ENCODE measurements at places on chromosomes 11 and 22.

DNA sequence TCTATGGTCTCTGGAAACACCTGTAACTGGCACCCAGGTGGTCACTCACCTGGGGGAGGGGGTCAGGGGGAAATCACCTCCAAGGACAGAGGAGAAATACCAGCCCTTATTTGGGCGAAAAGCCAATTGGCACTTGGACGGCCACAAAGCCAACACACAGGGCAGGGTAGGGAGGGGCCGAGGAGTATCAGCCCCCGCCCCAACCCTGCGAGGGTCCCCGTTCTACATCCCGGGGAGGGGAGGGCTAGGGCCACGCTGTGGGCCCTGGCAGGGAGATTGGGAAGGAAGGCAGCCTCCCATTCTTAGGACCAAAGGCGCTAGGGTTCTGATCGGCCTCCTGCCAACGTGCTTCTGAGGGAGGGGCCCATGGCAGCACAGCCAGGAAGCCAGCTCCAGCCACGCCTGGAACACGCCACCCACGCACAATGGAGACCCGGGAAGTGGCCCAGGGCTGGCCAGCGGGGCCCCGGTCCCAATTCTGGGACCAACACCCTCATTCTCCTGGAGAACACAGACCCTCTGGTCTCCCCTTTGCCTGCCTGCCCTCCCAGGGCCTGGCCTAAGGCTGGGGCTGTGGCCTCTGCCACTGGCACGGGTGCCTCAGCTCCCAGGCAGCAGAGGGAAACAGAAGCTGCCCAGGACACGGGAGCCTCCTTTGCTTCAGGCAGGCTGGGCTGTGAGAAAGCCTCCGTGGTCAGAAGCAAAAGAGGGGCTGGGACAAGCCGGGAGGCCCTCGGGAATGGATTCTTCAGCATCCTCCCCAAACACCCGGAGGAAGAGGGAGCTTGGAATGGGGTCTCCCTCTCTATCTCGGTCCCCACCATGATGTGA, 7.4 kb downstream of the CBX6 start:
- DNase-seq, result no peak

- no peak for DNase-seq
Measured at GRCh38 chr11:130721736-130722135, 194.5 kb downstream of the SNX19 start.

DNA sequence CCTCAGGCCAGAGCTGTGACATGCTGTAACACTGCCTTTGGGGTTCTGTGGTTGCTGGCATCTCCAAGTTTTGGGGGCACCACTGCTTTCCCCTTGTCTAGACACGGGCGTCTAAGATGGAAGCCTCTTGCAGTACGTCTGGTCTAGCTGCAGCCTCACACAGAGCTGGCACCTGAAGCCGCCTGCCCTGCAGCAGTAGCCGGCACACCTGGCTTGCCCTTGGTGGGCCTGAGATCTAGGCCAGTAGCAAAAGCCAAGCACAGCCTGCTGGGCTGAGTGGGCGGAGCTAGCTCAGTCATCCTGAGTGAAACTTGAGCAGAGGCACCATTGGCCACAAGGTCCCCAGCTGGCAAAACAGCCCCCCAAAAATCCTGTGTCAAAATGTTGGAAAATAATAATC, 154.2 kb downstream of the DLG2 start:
- no peak for DNase-seq

DNA sequence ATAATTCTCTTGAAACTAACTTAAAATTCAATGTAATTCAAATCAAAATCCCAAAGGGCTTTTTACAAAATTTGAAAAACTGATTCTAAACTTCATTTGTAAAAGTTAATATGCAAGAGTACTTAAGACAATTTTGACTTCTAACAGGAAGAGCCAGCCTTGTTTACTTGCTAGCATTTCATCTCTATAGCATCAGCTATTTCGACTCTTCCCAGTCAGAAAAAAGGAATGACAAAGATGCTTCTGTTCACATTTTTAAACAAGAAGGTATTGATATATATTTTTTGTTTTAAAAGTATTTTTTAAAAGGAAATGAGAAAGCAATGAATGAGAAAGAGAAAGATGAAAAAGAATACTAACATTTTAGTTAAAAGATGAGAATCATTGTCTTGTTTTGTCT, 16.4 kb downstream of the SLN start:
- DNase-seq, result no peak

DNA sequence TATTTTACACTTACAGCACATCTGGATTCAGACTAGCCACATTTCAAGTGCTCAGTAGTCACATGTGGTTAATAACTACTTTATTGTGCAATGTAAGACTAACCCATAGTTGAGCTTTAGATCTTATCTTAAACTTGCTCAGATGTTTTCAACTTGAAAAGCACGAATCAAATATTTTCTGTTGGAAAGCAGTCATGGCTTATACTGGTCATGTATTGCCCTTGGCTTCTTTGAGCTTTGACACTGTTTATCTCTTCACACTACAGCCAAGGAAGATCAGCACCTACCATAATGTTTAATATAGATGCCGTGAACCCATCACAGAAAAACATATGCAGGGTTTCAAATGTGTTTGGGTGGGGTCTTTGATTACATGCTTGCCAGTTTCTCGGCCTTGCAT, 4.4 kb downstream of the RBX1 start:
- no peak for DNase-seq

DNA sequence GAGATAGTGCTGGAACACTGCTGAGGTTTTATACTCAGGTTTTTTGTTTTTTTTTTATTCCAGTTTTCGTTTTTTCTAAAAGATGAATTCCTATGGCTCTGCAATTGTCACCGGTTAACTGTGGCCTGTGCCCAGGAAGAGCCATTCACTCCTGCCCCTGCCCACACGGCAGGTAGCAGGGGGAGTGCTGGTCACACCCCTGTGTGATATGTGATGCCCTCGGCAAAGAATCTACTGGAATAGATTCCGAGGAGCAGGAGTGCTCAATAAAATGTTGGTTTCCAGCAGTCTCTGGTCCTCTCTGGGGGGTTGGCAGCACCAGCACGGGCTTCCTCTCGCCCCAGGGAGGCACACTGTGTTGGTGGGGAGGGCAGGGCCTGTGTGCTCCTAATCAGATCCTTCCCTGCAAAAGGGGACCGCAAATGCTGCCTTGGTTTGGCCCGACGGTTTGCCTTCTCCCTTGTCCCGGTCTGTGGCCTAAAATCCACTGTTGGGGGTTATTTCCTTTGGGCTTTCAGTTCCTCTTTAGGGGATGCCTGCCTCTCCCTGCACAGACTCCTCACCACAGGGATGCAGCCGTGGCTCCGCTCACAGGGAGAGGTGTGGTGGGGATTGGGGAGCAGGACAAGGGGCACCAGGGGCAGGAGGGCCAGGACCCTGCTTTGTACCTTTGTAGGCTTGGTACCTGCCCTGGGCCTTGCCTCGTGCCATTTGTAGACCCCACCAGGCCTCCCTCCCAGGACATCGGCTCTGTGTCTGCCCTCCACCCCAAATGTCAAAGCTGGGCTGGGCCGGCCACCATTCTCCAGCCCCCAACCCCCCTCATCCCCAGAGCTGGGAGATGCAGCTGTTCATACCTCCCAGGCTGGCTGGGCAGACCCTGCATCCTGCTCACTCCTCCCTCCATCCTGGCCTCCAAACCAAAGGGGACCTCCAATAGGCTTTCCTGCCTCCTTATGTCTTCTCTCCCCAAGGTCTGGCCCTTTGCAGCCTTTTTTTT, 13.5 kb downstream of the MCAT start:
- no peak for DNase-seq

Measured in C1 segment of cervical spinal cord (tissue), 14 donors.